ENCODE measurements at places on chromosomes 12 and 14.

DNA sequence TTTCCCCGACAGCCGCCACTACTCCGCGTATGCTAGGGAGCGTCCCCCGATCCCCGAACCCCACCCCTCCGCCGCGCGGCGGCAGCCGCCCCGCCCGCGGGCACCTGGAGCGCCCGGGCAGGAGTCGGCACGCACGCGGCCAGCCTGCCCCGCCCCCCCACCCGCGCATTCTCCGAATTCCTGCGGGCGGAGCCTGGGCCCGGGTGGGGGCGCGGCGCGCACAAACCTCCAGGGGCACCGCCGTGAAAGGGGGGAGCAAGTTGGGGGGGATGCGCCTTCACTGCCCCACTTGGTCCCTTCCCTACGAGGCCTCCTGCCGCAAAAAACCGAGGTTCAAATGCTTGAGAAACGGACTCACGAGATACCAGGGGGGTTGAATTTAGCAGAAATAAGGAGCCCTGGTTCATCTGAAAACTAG lies 1.7 kb downstream of the AJUBA start:
- no peak for DNase-seq

- no peak for DNase-seq
Measured at GRCh38 chr14:98328496-98328895, 943.5 kb downstream of the BCL11B start.

DNA sequence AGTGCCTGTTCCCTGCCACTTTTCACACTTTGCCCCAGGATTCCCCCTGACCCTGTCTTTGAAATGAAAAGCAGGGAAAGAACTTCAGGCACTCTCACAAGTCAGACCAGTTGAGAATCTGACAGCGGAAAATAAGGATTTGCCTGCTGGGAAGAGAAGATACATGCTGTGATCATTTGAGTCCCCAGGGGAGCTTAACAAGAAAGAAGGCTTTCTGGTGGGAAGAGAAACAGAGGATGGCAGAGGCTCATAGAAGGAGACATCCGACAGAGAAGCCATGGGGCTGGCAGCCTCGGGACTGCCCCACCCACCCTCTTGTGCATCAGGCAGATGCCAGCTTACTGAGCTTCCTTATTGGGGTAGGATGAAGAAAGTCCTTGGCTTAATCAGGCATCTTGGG lies 11.9 kb downstream of the TTC9 start:
- DNase-seq, result no peak

GRCh38 chr12:50614167-50614759 lies 109.5 kb downstream of the DIP2B start:
- no peak for DNase-seq

- no peak for DNase-seq
Measured at GRCh38 chr12:79645235-79645630, 45.5 kb downstream of the PAWR start.

DNA sequence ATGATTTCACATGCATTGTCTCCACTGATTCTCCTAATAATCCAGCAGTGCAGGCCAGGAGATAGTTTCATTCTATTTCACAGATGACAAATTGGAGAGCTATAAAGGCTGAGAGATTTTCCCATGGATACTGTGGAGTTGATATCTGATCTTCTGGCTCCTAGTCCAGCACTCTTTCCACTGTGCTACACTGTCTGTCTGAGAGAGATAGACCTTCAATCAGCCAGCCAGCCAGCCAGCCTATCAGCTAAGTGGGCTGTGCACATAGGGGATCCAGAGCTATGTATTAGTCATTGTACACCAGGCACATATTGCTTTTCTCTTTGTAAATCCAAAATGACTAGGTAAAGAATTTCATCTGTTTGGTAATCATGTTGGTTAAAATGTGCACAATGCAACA lies 91.8 kb upstream of the ATP2B1 start:
- DNase-seq, result no peak
